Activated CD4-positive, CD25-positive, alpha-beta regulatory T cell treated with anti-CD3 and anti-CD28 coated beads, Interleukin-2, amount 50 U/mL, for 72 hours (primary cell): ENCODE measurements at places on chromosomes 13 and 19.
A peak's percentile ranks its signal among the peaks of the same experiment; 100 is the strongest.

- DNase-seq, result no peak
Observed at GRCh38 chr19:11404588-11405222, 14.4 kb downstream of the RGL3 start.

DNA sequence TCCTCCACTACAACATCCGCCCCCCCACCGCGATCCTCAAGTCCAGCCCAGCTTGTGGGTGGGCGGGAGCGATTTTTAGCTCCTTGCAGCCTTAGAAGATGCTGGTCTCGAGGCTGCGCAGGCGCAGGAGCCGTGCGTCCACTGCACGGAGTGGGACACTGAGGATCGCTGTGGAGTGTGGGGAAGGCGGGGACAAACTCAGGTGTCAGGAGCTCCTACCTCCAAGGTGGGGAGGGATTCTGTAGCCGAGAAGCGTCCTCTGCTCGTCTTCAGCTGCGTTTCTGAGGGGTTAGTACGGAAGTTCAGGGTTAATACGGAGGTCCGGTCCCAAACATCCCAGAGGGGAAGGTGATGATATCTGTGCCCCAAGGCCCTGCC lies at the start of gene RTBDN:
RTBDN (minus strand) TSS at position 14 of the 378 bp plus-strand sequence. CDS start 4,600 bp downstream, outside the sequence.
- no peak for DNase-seq

- DNase-seq, result no peak
Observed at GRCh38 chr13:79585033-79585432, 104.1 kb downstream of the NDFIP2 start.

DNA sequence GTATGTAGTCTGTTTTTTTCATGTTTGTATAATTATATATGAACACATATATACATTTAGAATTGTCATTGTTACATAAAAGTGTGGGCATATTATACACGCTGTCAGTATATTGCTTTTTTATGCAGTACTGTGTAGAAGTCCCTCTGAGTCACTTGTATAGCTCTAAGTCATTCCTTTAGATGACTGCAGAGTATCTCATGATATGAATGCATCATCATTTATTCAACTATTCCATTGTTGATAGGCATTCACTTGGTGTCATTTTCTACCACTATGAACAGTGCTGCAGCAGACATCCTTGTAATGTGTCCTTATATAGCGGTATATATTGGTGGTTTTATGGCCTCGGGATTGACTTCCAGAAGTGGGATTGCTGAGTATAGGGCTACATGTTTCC lies 15.3 kb downstream of the RFXAP start:
- no peak for DNase-seq

- DNase-seq, result no peak
Observed at GRCh38 chr13:94710065-94710781, 2.1 kb downstream of the SOX21 start.

DNA sequence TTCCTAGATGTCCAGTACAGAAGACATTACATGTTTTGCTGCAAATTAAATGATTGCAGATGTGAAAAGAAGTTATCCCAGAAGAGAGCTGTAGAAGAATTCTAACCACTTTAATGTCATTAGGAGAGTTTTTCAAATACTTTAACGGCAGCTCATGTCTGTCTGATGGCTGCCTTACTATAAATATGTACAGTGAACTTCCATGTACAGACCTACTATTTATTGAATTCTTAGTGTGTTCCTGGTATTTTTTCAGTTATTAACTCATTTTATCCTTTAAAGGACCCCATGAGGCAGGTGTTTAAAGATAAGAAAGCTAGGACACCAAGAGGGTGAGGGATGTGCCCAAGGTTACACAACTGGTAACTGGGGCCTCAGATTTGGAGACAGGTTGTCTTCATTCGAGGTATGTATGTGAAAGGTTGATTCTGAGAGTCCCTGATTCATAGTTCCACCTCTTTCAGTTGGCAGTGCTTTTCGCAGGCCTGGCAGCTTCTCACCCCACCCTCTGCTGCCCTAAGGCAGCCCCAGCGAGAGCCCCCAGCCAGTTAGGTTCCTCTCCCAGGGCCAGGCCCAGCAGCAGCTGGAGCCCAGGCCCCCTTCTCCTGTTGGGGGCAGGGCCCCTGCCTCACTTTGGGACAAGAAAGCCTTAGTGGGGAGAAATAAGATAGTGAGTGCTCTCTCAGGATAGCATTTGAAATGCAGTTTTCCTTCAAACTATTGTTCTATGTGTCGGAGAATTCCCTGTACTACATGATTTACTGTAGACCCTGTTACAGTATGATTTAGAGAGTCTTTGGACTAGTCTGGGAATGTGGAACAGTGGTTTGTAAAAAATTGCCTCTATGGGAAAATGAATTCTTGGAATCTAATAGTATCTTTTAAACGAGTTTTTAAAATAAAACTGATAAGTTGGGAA lies 67.7 kb upstream of the TEX29 start:
- DNase-seq, result no peak

DNA sequence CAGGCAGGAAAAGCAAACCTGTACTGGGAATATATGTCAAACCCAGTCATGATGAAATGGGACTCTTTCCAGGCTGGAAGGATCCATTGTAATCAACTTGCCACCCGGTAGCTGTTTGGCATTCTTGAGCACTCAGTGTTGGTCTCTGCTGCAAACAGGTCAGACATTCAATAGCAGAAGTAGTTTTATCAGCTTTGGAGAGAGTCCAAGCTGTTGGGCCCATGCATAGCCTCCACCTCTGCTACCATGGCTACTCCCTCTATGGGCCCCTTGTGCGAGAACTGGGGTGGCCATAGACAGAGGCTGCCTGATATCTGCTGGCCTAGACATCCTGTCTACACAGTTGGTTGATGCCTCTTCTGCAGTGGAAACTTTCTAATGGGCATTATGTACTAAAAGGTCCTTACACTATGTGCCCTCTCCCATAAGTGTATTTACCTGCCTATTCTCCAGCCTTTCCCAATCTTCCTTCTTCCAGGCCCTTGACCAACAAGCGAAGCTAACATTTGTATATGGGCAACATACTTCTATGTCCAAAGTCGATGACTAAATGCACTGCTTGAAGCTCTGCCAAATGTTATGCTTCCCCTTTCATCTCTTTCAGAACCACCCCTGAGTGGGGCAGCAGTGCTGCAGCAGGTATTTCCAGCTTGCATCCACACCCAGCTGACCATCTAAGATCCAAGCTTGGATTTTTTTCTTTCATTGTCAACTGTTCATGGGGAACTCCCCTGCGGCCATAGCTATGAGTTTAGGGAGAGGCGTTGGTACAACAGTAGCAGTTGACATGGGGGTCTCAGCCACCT lies 5.3 kb upstream of the RNF6 start:
- DNase-seq, result no peak

DNA sequence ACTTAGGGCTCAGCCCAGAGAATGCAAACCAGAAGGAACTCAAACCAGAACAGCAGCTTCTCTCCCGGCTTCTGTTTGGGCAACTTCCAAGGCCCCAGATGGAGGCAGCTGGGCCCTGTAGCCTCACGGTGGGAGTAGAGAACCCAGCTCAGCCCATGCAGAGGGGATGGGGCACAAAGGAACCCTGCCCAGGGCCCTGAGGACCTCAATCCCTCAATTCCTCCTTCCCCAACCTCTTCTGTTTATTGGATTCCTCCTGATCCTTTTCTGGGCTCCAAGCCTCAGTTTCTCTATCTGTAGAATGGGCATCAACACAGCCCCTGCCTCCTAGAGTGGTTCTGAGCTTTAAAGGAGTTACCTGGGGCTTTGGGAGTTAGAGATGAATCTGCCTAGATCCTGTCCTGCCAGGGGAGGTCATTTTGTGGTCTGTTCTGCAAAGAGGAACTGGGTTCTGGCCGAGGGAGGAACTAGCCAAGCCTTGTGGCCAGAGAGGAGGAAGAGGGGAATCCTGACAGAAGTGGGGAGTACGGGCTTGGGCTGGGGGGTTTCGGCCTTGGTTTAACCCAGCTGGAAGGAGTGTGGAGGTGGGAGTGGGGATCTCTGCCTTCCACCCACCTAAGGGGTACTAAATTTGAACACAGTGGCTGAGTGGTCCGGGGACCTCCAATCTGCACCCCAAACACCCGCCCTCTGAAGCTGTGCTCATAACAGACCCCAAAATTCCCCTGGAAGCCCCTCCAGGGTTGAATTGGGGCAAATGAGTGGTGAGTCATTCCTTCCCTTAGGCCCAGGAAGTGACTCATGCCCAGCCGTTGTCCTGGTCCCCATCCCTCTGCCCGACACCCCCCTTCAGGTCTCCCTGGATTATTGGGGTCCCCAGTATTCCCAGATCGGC lies 2.7 kb downstream of the ADGRE5 start:
- DNase-seq, result peak; percentile 50

GRCh38 chr13:47294691-47295090 lies 397.8 kb upstream of the HTR2A start:
- DNase-seq, result no peak

GRCh38 chr13:78478183-78478582 lies 125.2 kb downstream of the POU4F1 start:
- no peak for DNase-seq

GRCh38 chr13:113836768-113837559 lies 26.9 kb downstream of the GAS6 start:
- DNase-seq, result no peak

DNA sequence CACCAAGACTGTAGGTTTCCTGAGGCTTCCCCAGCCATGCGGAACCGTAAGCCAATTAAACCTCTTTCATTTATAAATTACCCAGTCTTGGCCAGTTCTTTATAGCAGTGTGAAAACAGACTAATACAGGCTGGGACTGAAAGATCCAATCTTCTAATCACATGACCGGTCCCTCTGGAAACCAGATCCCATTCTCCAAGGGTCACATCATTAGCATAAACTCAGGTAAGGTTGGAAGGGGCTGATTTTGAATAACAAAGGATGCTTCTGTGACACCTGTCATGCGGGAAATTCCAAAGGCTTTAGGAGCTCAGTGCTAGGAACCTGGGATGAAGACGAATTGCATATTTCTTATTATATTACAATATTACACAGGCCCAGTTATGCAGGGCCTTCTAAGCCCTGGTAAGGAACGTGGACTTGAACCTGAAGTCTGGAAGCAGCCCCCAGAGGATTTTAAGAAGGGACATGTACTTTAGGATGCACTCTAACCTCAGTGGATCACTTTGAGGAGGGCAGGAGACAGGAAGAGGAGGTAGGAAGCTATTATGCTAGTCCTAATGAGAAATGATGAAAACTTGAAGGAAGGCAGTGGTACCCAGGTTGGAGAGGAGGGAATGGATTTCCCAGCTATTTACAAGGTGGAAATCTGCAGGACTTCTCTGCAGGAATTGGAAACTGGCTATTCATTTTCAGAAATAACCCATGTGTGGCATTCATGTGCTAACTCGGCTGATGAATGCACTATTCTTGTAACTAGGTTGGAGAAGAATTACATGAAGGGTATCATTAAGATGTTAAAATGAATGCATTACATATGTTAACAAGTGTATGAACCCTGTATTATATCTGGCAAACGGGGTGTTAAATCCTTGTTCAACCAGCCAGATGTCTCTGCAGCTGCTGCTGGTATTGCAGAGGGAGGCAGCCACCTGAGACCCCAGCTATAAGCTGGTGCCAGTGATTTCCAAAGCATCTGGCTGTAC lies 19.3 kb downstream of the TNFSF11 start:
- no peak for DNase-seq

GRCh38 chr13:30859326-30859725 lies 46.7 kb upstream of the MEDAG start:
- no peak for DNase-seq

GRCh38 chr13:113889467-113889866 lies 25.6 kb upstream of the GAS6 start:
- DNase-seq, result no peak

DNA sequence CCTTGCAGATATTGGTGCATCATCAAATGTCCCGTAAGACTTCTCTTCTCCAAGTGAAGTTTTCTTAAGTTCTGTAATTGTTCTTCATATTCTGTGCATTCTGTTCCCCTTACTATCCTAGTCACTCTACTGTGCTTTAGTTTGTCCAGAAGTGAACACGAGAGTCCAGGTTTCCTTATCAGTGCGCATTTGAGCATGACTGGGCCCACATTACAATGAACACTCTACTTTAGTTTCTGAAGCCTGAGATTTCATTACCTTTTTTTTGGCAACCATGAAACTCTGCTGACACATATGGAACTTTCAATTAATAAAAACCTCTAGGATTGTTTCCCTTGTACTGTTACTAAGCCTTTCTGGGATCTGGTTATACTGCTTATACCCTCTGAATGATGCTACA lies 270.0 kb downstream of the KCNRG start:
- DNase-seq, result no peak

DNA sequence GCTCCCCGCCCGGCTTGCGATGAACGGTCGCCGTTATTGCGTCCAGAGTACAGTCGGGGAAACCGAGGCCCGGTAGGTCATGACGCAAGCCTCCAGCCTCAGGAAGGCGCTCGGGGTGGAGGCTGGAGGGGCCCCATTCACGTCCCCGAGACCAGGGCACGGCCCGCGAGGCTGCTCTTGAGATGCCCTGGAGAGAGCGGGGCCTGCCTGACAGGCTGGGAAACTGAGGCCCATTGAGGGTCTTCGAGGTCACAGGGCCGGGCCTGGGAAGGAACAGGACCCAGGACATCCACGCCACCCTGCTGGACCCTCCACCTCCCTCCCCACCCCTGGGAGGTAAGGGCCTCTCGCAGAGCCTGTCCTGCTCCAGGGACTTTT lies 367 bp downstream of the NDUFS7 start:
- DNase-seq, result no peak

- DNase-seq, result no peak
Observed at GRCh38 chr19:18677156-18677555, 6.3 kb upstream of the CRTC1 start.

- DNase-seq, result no peak
Observed at GRCh38 chr19:41449865-41450178, 6.9 kb downstream of the ERICH4 start.

DNA sequence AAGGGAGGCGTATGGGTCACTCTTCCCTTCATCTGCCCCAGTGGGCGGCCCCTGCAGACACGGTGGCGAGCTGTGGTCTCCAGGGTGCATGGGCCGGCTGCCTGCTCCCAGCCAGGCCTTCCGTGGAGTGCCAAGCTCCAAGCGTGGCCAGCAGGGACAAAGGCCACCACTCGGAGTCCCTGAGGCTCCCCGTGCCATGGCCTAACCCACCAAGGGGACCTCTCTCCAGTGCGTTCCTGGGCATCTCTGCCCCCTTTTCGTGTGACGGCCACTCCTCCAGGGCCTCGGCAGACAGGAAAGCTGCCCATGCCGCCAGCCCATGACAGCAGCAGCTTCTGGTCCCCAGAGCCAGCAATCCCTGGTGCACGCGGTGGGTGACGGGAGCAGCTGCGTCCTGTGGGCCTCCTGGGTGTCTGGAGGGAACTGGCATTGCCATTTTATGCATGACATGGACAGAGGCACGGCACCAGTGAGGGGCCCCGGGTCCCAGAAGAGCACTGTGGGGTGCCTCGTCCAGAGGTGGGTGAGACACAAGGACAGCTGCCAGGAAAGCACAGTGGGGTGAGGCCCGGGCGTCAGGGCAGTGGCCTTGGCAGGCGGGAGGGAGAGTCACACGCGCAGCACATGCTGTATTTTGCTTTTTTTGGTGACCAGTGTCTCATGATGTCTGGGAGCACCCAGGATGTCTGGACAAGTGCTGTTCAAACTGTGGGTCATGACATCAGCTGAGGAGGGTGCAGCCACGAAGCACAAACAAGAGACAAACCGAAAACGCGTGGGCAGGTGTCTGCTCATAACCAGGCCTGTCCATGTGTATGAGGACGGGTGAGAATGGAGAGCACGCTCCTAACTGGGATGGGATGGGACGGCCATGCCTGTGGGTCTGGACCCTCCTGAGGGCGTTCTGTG lies 32.3 kb downstream of the CEBPG start:
- no peak for DNase-seq
